ENCODE measurements at places on chromosomes 5 and 9.
A peak's percentile ranks its signal among the peaks of the same experiment; 100 is the strongest.

DNA sequence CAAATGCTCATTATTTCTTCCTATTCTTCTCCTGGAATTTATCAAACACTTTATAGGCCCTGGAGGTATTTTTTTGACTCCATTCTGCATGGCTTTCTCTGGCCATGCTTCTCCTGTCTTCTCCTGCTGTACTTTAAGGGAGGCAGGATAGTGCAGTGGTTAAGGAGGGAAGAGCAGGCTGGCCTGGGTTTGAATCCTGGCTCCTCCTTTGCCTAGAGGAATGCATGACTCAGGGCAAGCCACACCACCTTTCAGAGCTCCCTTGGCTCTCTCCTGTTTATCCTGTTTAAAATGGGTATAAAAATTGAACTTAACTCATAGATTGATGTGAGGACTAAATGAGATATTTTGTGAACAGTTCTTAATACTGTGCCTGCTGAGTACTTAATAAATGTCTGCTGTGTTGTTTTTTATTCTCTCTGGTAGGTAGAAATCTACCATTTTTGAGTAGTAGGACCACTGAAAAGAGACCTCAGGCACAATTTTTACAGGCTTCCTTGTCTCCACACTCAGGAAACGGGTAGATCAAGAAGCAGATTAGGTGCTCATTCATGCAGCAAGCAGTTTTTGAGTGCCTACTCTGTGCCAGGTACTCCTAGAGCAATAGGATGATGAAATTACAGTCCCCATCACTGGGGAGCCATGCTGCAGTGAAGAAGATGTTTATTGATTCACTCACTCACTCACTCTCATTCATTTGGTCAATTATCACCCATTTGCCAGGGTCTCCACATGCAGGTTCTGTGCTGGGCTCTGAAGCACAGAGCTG is 32.7 kb upstream of the ARAP3 start:
- no peaks in the 10 kb centered on the region for H3K36me3 ChIP-seq
- no peak for DNase-seq
- H3K27ac ChIP-seq: no peak overlapping the region
- H3K27me3 ChIP-seq: peaks cover 3% of the 10 kb centered on the region
- H3K4me1 ChIP-seq: peaks cover 17% of the 10 kb centered on the region
- H3K4me3 ChIP-seq: no peak overlapping the region

GRCh38 chr5:83471405-83472212 is at the start of gene VCAN:
VCAN (plus strand) TSS chr5:83471744; CDS start chr5:83483519, 11,775 bp downstream.
- no peaks in the 10 kb centered on the region for H3K36me3 ChIP-seq
- H3K27ac ChIP-seq: peak within 1 kb of the TSS; percentile 83
- peak; percentile 64 for DNase-seq
- H3K4me3 ChIP-seq: peak within 1 kb of the TSS; percentile 46
- peaks cover 45% of the 10 kb centered on the region for H3K4me1 ChIP-seq

DNA sequence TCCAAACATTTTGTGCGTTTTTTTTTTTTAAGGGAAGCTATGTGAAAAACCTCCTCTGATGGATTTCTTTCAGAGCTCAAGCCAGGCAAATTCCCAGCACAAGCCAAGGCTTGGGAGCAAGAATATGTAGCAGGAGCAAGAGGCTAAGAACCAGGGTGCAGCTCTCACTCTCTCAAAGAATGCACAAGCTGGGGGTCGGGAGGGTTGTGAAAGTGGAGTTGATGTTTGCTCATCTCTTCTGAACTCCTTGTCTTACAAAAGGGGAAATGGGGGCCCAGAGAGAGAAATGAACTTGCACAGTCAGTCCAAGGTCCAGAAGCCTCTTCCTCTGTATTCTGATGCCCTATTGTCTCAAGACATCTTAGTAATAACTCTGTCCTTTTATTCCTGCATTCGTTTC is 7.7 kb upstream of the TRAF1 start:
- H3K4me3 ChIP-seq: no peak overlapping the region
- no peak for DNase-seq
- H3K27me3 ChIP-seq: no peaks in the 10 kb centered on the region
- peaks cover 59% of the 10 kb centered on the region for H3K4me1 ChIP-seq
- H3K36me3 ChIP-seq: no peaks in the 10 kb centered on the region

GRCh38 chr9:35318741-35319140 is 156.9 kb downstream of the UNC13B start:
- H3K27ac ChIP-seq: no peak overlapping the region
- no peaks in the 10 kb centered on the region for H3K36me3 ChIP-seq
- peaks cover 2% of the 10 kb centered on the region for H3K4me1 ChIP-seq

DNA sequence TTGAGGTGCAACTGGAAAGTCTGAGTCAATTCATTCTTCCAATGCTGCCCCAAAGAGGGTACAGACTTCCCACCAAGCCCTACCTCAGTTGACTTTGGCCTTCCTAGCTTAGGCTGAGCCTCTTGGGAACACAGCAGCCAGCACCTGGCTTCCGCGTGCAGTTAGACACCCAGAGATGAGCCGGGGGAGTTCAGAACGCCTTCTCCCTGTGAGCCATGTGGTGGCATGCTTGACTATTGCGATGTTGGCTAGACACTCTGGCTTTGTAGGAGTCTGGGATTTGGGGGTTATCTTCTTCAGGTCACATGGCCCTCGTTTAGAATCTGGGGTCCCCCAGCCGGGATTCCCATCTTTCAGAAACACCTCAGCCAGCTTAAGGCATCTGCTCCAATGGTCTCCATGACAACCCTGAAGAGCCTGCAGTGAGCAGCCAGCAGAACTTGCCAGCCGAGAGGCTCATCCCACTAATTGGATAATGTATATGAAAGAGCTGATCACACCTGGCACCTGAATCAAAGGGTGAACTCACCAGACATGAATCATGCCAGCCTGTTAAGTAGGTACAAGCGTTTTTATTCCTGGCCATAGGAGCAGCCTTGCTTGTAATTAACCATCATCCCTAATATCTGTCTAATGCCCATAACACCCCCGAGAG is 167.5 kb downstream of the SYK start:
- H3K36me3 ChIP-seq: no peaks in the 10 kb centered on the region
- peaks cover 1% of the 10 kb centered on the region for H3K4me1 ChIP-seq
- peaks cover 12% of the 10 kb centered on the region for H3K27me3 ChIP-seq

DNA sequence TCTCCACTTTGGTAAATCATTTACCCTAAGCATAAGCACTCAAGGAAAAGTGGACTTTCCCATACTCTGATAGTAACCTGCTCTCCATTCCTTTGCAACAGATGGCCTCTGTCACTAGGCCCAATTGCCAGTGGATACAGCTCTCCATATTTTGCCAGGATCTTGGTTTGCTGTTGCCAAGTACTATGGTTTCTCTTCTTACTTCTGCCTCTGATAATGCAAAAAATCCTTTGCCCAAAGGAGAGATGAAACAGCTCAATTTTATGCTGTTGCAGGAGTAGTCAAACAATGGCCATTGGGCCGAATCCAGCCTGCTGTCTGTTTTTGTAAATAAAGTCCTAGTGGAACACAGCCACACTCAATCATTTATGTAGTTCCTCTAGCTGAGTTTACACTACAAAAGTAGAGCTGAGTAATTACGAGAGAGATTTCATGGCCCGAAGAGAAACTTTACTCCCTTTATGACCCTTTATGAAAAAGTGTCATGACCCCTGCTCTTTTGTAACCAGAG is 92.5 kb downstream of the HTR4 start:
- no peaks in the 10 kb centered on the region for H3K4me1 ChIP-seq
- no peaks in the 10 kb centered on the region for H3K36me3 ChIP-seq
- H3K27me3 ChIP-seq: no peaks in the 10 kb centered on the region
- H3K27ac ChIP-seq: no peak overlapping the region

DNA sequence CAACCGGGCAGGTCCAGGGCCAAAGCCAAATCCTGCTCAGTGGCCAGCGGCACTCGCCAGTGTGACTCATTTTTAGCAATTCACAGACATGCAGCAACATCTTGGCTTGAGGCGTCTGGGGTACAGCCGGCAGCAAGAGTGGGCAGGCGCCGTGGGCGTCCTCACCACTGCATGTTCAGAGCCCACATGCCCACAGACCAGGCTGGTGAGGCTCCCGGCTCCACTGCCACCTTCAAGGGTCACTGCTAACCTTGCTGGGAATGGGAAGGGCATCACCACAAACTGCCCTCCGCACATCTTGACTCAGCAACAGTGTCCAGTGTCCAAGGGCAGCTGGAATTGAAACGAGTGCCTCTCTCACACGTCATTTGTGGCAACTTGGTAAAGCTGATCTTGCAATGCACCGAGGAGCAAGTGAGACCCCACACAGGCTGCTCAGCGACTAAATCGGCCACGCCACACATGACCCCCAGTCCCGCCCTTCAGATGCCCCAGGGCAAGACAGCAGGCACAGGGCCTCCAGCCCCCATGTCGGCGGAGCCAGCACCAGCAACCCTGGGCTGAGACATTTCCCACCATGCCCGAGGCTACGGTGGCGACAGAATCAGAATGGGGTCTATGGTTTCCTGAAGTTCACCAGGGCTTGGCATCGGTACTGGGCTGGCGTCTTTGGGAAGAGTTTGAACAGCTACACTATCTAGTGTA is 140.3 kb downstream of the ROR2 start:
- no peak overlapping the region for H3K4me3 ChIP-seq
- H3K27ac ChIP-seq: no peak overlapping the region
- no peaks in the 10 kb centered on the region for H3K36me3 ChIP-seq
- H3K27me3 ChIP-seq: no peaks in the 10 kb centered on the region
- DNase-seq: no peak

GRCh38 chr9:129968690-129969485 is 74.1 kb downstream of the FNBP1 start:
- H3K27ac ChIP-seq: peak overlapping the region; percentile 41
- H3K27me3 ChIP-seq: no peaks in the 10 kb centered on the region
- H3K4me3 ChIP-seq: no peak overlapping the region
- no peak for DNase-seq
- no peaks in the 10 kb centered on the region for H3K36me3 ChIP-seq
- H3K4me1 ChIP-seq: peaks cover 20% of the 10 kb centered on the region

DNA sequence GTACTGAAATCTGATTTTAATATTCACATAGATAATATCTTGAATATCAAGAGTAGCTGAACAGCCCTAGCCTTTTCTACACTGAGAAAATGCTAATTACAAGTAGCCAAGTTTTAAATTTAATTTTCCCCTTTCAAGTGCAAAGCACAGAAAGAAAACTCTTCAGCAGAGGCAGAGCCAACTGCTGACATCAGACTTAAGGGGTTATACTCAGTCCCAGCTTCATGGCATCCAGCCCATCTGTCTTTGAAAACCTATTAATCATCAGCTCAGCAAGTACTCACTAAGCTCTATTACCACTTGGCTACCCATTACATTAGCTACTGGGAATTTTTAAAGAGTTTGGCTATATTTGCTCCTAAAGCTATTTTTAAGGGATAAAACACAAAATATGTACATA is 220.5 kb downstream of the SLC12A2 start:
- DNase-seq: no peak
- H3K27ac ChIP-seq: no peak overlapping the region
- H3K4me3 ChIP-seq: no peak overlapping the region
- no peaks in the 10 kb centered on the region for H3K27me3 ChIP-seq

DNA sequence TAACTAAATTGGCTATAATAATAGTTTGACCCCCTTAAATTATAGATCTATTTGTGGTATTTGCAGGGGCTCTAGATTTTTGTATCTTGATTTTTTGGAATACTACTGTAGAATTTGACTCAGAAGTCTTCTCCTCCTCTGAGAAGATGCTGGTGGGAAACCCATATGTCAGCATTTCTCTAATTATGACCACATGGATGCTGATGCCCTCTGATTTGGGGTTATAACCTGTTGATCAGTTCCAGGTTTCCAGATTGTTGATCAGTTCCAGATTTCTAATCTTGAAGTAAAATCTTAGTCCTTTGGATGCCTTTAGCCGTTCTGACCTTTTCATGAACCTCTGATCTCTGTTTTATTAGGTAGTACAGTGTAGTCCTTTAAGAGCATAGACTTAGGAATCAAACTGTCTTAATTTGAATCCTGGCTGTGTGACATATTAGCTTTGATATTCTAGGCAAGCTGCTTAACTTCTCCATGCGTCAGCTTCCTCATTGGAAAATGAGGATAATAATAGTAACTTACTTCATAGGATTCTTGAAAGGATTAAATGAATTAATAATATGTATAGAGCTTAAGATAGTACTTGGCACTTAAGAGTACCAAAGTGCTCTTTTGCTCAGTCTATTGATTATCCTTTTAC is 8.1 kb downstream of the FSD1L start:
- H3K36me3 ChIP-seq: no peaks in the 10 kb centered on the region
- peaks cover 20% of the 10 kb centered on the region for H3K4me1 ChIP-seq
- no peak overlapping the region for H3K27ac ChIP-seq
- H3K27me3 ChIP-seq: no peaks in the 10 kb centered on the region
- no peak for DNase-seq

GRCh38 chr5:158741296-158741695 is 358.4 kb downstream of the EBF1 start:
- H3K4me1 ChIP-seq: peaks cover 6% of the 10 kb centered on the region
- H3K36me3 ChIP-seq: no peaks in the 10 kb centered on the region
- no peaks in the 10 kb centered on the region for H3K27me3 ChIP-seq
- H3K4me3 ChIP-seq: no peak overlapping the region

DNA sequence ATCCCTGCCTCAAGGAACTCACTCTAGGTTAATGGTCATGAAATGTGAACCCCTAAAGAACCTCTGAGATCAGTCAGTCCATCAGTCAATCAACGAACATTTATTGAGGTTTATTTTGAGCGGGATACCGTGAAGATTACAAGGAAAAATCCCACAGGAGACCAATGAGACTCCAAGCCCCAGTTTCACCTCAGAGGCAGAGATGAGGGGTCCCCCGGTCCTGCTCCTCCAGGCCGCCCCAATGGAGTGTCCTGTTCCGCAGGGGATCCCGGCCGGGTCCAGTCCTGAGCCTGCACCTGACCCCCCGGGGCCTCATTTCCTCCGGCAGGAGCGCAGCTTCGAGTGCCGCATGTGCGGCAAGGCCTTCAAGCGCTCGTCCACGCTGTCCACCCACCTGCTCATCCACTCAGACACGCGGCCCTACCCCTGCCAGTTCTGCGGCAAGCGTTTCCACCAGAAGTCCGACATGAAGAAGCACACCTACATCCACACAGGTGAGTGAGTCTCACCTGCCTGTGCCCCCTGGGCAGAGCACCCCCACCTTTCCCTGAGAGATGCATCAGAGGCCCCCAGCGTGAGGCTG is 11.0 kb downstream of the GFI1B start:
- no peak overlapping the region for H3K4me3 ChIP-seq
- H3K4me1 ChIP-seq: peaks cover 6% of the 10 kb centered on the region
- no peak overlapping the region for H3K27ac ChIP-seq
- no peak for DNase-seq
- no peaks in the 10 kb centered on the region for H3K36me3 ChIP-seq

DNA sequence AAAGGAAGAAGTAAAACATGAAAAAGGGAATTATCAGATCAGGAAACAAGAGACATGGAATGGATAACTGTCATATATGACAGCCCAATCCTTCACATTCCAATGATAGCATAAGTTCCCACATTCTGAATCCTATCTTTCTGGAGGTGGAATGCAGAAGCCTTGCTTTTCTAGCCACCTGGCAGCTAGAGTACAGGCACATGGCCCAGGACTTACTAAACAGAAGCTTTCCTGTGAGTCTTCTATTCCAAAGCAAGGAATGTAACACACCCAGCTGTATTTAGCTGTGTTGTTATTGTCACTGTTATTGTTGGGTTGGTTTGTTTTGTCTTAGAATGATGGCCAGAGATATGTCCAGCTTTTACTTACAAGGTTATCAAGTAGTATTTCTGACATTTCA is 780.5 kb upstream of the ZNF608 start:
- H3K4me1 ChIP-seq: peaks cover 7% of the 10 kb centered on the region
- no peak for DNase-seq
- no peak overlapping the region for H3K4me3 ChIP-seq

GRCh38 chr5:159972538-159973362 is 36.2 kb upstream of the TTC1 start:
- H3K27ac ChIP-seq: no peak overlapping the region
- DNase-seq: no peak
- peak overlapping the region; percentile 26 for H3K4me3 ChIP-seq
- H3K4me1 ChIP-seq: peaks cover 11% of the 10 kb centered on the region
- no peaks in the 10 kb centered on the region for H3K36me3 ChIP-seq

All from heart right ventricle (tissue), 16 donors.